SJCRH30 (cell line): ENCODE measurements at places on chromosomes 3 and 15. TPM values are rescaled to one million over a fixed set of nuclear protein-coding genes. Genes with fewer than 3 reads are reported as not detected.

- no peak overlapping the region for H3K4me3 ChIP-seq
- no peaks in the 10 kb centered on the region for H3K27me3 ChIP-seq
- H3K36me3 ChIP-seq = no peaks in the 10 kb centered on the region
- no peaks in the 10 kb centered on the region for H3K4me1 ChIP-seq
- H3K27ac ChIP-seq = no peak overlapping the region
These were observed 602.3 kb upstream of the SUCLG2 start for GRCh38 chr3:68256635-68257223.

The SH2D7 gene
- total RNA-seq = 0.08 and 0.36 TPM in 2 replicates

The SLC25A38 gene
- total RNA-seq = 29.9 and 31.4 TPM in 2 replicates

- no peak overlapping the region for H3K4me3 ChIP-seq
- no peak overlapping the region for H3K27ac ChIP-seq
- H3K27me3 ChIP-seq = no peaks in the 10 kb centered on the region
- H3K4me1 ChIP-seq = no peaks in the 10 kb centered on the region
These were observed 155.6 kb upstream of the STT3B start for GRCh38 chr3:31377045-31377642.

The ARPP19 gene
- total RNA-seq = 88.2 and 96.1 TPM in 2 replicates

The CRABP1 gene
- total RNA-seq = not detected in 2 replicates

The ISL2 gene
- total RNA-seq = 3.0 and 4.3 TPM in 2 replicates

The SLC12A1 gene
- not detected in 2 replicates for total RNA-seq

DNA sequence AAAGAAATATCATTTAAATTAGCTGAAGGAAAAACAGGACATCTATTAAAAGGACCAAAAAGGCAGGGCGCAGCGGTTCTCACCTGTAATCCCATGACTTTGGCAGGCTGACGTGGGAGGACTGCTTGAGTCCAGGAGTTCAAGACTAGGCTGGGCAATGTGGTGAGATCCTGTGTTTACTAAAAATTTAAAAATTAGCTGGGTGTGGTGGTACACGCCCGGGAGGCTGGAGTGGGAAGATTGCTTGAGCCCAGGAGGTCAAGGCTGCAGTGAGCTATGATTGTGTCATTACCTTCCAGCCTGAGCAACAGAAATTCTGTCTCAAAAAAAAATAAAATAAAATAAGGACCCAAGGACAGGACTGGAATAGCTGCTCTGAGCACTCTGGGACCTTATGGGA lies 16.2 kb upstream of the HERC1 start:
- no peak for DNase-seq
- no peak overlapping the region for H3K27ac ChIP-seq
- H3K36me3 ChIP-seq = no peaks in the 10 kb centered on the region
- H3K27me3 ChIP-seq = no peaks in the 10 kb centered on the region
- H3K4me3 ChIP-seq = no peak overlapping the region

DNA sequence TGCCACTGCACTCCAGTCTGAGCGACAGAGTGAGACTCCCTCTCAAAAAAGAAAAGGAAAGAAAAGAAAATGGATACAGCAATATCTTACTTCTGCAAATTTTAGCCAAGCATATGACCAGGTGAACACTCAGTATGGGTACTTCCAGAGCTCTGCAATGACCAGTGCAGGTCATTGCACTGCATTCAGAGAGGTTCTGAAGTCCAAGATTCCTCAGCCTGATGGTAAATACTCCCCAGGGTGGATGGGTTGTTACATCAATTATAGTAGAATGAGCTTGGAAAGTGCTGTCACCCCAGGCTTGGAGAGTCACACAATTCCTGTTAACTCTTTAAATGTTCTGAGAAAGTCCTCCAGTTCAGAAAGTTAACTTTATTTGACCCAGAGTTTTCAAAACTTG lies 103.7 kb downstream of the RPLP1 start:
- DNase-seq = no peak
- no peak overlapping the region for H3K4me3 ChIP-seq
- no peak overlapping the region for H3K27ac ChIP-seq
- no peaks in the 10 kb centered on the region for H3K36me3 ChIP-seq
- H3K27me3 ChIP-seq = no peaks in the 10 kb centered on the region

GRCh38 chr3:89145995-89146394 lies 38.6 kb downstream of the EPHA3 start:
- no peak overlapping the region for H3K4me3 ChIP-seq
- no peak for DNase-seq
- H3K4me1 ChIP-seq = no peaks in the 10 kb centered on the region
- H3K36me3 ChIP-seq = no peaks in the 10 kb centered on the region

DNA sequence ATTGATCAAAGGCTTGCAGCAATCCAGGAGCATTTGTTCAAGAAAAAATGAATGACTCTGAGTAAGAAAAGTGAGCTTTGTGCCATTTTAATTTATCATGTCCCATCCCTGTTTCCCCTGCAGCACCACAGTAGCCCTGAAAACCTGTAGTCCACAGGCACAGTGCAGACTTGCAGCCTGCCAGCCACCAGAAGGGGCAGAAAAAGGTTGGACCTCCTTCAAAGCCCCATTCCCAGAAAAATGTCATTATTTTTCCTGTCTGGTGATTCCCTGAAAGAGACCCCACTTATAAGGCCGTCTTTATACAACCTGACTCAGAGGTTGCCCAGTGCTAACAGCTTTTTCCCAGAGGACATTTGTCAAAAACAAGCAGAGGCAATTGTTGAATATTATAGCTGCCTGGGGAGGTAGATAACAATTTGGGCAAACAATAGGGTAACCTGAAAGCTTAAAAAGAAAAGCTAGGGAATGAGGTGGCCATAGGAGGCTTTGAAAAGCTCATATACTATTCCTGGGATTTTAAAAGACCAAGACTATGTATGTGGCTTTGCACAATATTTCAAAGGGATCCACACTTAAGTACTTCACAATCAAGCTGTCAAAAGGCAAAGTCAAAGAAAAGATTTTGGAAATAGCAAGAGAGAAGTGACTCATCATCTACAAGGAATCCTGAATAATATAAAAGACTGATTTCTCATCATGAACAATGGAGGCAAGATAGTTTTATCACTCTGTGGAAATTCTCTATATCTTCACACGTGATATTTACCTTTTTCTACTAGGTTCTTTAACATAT lies 136.8 kb upstream of the PLXNA1 start:
- H3K4me3 ChIP-seq = no peak overlapping the region
- no peak for DNase-seq
- peaks cover 13% of the 10 kb centered on the region for H3K4me1 ChIP-seq
- no peak overlapping the region for H3K27ac ChIP-seq
- H3K36me3 ChIP-seq = no peaks in the 10 kb centered on the region; the same call in 1 of the 2 replicates

- DNase-seq = peak; percentile 49
- H3K27ac ChIP-seq = no peak overlapping the region
- H3K4me3 ChIP-seq = no peak overlapping the region
- no peaks in the 10 kb centered on the region for H3K4me1 ChIP-seq
- H3K36me3 ChIP-seq = no peaks in the 10 kb centered on the region
These were observed 462.0 kb downstream of the PDCD6IP start for GRCh38 chr3:34260271-34261000.

DNA sequence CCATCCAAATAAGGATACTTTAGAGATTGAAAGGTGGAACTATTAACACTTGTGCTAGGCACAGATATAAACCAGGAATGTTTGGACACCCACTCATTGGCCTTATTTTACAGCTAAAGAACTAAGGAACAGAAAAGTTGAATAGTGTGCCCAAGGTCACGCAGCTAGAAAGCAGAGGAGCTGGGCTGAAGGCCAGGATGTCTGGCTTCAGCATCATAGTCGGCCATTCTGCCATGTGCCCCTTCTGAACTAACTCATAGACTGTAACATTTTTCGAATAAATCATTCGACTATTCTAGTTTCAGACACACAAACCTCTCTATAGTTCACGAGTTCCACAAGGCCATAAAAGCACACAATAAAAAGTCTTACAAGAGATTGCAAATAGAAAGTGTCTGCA lies 71.1 kb downstream of the SUMF1 start:
- no peak overlapping the region for H3K4me3 ChIP-seq
- no peak overlapping the region for H3K27ac ChIP-seq
- no peaks in the 10 kb centered on the region for H3K36me3 ChIP-seq
- no peak for DNase-seq

- no peak overlapping the region for H3K27ac ChIP-seq
- peaks cover 51% of the 10 kb centered on the region for H3K4me1 ChIP-seq
- no peaks in the 10 kb centered on the region for H3K27me3 ChIP-seq
- no peaks in the 10 kb centered on the region for H3K36me3 ChIP-seq
- DNase-seq = peak; percentile 47
- no peak overlapping the region for H3K4me3 ChIP-seq
These were observed 53.5 kb downstream of the SEMA5B start for GRCh38 chr3:122973893-122974615.
